ENCODE measurements at places on chromosomes 16 and 17.

GRCh38 chr17:12899604-12900003 is 110.3 kb downstream of the ARHGAP44 start:
- no peak for DNase-seq

- DNase-seq = no peak
Observed at GRCh38 chr17:17837380-17837821, 615 bp upstream of the SREBF1 start.

- peak; percentile 39 for DNase-seq
Observed at GRCh38 chr16:24858219-24859041, 12.7 kb downstream of the SLC5A11 start.

DNA sequence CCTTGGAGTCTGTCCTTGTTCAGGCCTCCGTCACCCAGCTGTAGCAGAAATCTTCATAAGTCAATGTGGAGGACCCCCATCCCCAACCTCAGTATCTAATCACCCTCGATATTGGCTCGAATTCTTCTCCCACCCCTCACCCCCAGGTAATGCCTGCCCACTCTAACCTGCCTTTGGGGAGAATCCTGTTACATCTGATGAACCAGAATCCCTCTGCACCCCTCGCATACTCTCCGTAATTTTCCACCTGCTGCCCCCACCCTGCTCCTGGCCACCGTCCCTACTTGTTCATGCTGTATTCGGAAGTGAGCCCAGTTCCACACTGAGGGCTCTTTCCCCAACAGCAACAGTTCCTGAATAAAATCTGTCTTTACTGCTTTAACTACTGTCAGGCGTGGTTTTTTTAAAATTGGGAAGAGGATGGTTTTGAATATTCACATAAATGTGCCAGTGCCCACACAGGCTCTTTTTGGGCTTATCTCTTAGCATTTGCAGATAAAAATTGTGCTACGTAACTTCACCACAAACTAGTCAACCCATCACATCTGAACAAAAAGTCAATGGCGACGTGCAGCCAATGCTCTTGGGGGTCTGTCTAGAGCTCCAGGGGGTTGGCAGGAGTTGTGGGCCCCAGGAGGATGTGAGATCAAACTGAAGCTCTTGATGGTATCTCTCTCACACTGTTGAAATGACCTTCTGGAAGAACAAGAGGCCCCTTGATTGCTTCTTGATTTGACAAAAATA is 73.7 kb downstream of the NETO2 start:
- no peak for DNase-seq

DNA sequence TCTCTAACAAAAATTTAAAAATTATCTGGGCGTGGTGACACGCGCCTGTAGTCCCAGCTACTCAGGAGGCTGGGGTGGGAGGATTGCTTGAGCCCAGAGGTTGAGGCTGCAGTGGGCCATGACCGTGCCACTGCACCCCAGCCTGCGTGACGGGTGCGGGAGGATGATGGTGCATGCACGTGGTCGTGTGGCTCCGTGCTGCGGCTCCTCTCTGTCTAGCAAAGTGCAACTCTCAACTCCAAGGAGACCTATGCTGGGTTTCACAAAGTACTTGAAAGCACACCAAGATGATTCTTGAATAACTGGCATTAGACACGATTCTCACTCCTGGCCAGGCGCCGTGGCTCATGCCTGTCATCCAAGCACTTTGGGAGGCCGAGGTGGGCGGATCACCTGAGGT is 25.8 kb downstream of the NXN start:
- DNase-seq = no peak

GRCh38 chr16:3771513-3771912 is 54.2 kb upstream of the TRAP1 start:
- no peak for DNase-seq

- DNase-seq = no peak
Observed at GRCh38 chr16:10037751-10038150, 144.5 kb downstream of the GRIN2A start.

GRCh38 chr17:59892251-59892923 is 356 bp downstream of the TUBD1 start:
- DNase-seq = no peak

GRCh38 chr17:76473541-76473985 is 6.2 kb downstream of the AANAT start:
- no peak for DNase-seq

GRCh38 chr17:76789235-76789788 is 51.4 kb downstream of the MFSD11 start:
- DNase-seq = no peak

- no peak for DNase-seq
Observed at GRCh38 chr17:41480136-41480535, 815 bp downstream of the KRT35 start.

Measured in stimulated activated CD4-positive, alpha-beta T cell treated with anti-CD3 and anti-CD28 coated beads, Interleukin-4, amount 100 ng/mL, for 24 hours (primary cell).